T-cell (primary cell): ENCODE measurements at places on chromosomes 6 and 20.

- peaks cover 15% of the 10 kb centered on the region for H3K4me1 ChIP-seq
- H3K27me3 ChIP-seq, result no peaks in the 10 kb centered on the region
- no peaks in the 10 kb centered on the region for H3K36me3 ChIP-seq
- H3K4me3 ChIP-seq, result peak overlapping the region; percentile 23
- peak; percentile 6 for DNase-seq
These were observed 29.9 kb upstream of the PRDM1 start for GRCh38 chr6:106056060-106056745.

DNA sequence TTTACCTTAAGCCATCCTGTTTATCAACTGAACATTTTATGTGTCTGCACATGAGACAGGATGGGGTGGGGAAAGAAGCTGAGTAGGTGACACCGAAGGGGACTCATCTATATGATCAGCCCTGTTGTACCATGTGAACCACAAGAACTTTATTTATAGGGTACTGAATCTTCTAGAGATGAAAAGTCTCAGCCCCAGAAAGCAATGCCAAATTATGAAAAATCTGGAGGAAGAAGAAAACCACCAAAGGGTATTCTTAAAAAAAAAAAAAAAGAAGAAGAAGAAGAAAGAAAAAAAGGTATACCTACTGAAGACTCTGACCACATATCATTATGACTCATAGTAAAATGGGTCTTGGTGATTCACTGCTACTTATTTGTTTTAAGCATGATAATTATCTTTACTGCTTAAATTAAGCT is 39.8 kb upstream of the HBS1L start:
- no peak overlapping the region for H3K4me3 ChIP-seq
- no peaks in the 10 kb centered on the region for H3K27me3 ChIP-seq
- no peaks in the 10 kb centered on the region for H3K36me3 ChIP-seq
- peaks cover 21% of the 10 kb centered on the region for H3K4me1 ChIP-seq
- DNase-seq, result peak; percentile 43
- peak overlapping the region; percentile 57 for H3K27ac ChIP-seq

GRCh38 chr20:2292416-2293110 is 3.2 kb upstream of the TGM3 start:
- DNase-seq, result no peak
- no peaks in the 10 kb centered on the region for H3K4me1 ChIP-seq
- no peaks in the 10 kb centered on the region for H3K36me3 ChIP-seq
- no peak overlapping the region for H3K4me3 ChIP-seq

GRCh38 chr6:146673069-146673468 is 74.3 kb downstream of the ADGB start:
- no peaks in the 10 kb centered on the region for H3K36me3 ChIP-seq
- no peak for DNase-seq
- no peaks in the 10 kb centered on the region for H3K4me1 ChIP-seq
- H3K27ac ChIP-seq, result no peak overlapping the region
- no peak overlapping the region for H3K4me3 ChIP-seq
- H3K27me3 ChIP-seq, result no peaks in the 10 kb centered on the region

DNA sequence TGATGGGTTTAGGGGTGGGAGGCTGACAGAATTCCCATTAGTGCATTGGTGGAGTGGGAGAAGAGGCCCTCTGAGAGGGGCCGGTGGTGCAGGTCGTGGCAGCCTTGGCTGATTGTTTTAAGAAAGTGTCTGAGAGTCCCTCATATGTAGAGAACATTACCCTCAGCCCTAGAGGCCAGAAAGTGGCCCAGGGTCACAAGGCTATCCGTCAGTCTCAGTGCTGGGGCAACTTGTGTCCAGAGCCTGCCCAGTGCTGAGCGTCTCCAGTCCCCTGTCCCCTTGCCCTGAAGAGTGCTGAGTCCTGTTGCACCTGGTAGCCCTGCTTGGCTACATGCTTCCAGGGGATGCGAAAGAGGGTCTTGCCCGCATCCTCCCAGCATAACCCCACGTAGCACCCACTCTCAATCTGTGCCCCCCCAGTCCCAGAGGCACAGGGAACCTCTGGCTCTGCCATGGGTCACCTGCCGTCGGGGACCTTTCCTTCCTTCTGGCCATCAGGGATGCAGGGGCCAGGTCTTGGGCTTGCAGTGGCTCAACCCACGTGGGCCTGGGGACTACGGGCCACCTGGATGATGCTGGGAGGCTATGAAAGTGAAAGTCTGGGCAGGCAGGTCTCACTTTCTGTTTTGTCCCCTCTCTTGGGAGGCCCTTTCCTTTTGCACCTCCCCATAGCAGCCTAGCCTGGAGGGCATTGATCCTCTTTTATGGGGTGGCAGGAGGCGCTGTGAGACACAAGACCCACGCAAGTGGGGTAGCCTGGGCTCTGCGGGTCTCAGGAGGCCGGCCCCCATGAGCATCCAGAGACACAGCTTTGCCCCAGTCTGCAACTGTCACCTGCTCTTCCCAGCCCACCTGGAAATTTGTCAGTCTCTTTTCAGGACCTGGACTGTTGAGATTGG is 12.2 kb downstream of the DUSP15 start:
- no peaks in the 10 kb centered on the region for H3K27me3 ChIP-seq
- no peak for DNase-seq
- no peak overlapping the region for H3K27ac ChIP-seq
- no peaks in the 10 kb centered on the region for H3K36me3 ChIP-seq
- no peak overlapping the region for H3K4me3 ChIP-seq

DNA sequence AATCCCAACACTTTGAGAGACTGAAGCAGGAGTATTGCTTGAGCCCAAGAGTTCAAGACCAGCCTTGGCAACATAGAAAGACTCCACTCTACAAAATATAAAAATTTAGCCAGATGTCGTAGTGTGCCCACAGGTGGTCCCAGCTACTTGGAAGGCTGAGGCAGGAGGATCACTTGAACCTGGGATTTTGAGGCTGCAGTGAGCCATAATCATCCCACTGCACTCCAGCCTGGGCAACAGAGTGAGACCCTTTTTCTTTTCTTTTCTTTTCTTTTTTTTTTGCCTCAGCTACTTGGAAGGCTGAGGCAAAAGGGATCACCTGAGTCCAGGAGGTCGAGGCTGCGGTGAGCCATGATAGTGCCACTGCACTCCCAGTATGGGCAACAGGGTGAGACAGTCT is 17.9 kb downstream of the FASTKD5 start:
- DNase-seq, result no peak
- H3K4me1 ChIP-seq, result no peaks in the 10 kb centered on the region
- H3K27ac ChIP-seq, result no peak overlapping the region
- H3K36me3 ChIP-seq, result peaks cover 5% of the 10 kb centered on the region

DNA sequence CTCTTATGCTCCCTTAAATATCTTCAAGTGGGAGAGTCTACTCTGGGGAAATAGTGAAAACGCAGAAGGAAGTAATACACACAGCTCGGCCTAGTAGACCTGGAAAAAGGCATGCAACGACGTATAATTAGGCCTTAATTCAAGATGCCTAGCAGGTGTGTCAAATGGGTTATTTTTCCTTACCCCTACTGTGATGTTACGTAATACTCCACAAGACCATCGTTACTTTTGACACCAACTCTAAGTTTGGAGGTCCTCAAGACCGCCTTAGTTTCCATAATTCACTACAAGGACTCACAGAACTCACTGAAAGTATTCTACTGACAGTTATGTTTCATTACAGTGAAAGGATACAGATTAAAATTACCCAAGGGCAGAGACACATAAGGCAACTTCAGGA is 1024.3 kb upstream of the MAP3K7 start:
- no peaks in the 10 kb centered on the region for H3K27me3 ChIP-seq
- no peaks in the 10 kb centered on the region for H3K36me3 ChIP-seq
- no peaks in the 10 kb centered on the region for H3K4me1 ChIP-seq
- H3K4me3 ChIP-seq, result no peak overlapping the region

DNA sequence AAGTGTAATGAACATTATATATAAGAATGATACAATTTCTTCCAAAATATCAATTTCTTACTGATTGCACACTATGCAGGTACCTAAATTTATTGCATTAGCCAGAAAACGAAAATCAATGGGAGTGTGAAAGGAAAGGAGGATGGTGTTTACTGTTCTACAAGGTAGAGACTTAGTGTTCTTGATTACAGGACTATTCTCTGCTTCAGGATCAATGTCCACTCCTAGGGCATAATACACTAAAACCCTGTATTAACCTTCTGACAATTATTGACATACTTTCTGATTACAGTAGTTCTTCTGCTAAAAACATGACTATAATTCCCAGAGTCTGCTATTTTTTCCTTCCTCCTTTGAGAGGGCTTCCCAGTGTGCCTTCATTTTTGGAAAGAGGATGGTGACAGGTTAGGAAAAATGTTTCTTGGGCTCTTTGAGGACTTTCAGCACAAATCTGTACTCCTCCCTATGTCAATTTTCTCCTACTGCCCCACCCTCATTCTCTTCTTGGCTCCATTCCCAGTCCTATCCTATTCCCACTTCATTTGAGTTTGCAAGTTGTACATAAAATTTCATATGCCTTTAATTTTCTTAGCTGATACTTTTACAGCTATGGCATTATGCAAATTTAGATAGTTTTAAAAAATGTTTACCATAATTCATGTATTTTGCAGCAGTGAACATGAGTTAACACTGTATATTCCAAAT is 278.9 kb downstream of the CENPW start:
- no peaks in the 10 kb centered on the region for H3K36me3 ChIP-seq
- no peaks in the 10 kb centered on the region for H3K4me1 ChIP-seq
- H3K4me3 ChIP-seq, result no peak overlapping the region
- H3K27ac ChIP-seq, result no peak overlapping the region
- H3K27me3 ChIP-seq, result no peaks in the 10 kb centered on the region
- no peak for DNase-seq

DNA sequence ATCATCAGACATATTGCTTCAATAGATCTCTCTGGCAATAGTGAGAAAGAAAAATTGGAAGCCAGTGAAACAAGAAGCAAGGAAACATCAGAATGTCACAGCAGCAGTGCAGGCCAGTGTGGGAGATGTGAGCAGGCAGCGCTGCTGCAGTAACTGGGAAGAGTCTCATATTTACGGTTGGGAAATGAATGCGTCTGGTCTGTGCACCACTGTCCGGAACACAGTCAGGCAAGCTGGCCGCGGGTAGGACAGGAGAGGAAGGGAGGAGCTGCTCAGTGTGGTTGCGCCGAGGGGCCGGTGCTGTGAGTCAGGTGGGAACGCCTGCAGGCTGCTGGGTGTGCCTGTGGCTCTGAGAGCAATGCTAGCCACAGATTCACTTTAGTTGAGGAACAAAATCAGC is 6.4 kb upstream of the PSMG4 start:
- no peak overlapping the region for H3K4me3 ChIP-seq
- peaks cover 45% of the 10 kb centered on the region for H3K27me3 ChIP-seq
- H3K4me1 ChIP-seq, result no peaks in the 10 kb centered on the region
- no peaks in the 10 kb centered on the region for H3K36me3 ChIP-seq
- H3K27ac ChIP-seq, result no peak overlapping the region
- no peak for DNase-seq

DNA sequence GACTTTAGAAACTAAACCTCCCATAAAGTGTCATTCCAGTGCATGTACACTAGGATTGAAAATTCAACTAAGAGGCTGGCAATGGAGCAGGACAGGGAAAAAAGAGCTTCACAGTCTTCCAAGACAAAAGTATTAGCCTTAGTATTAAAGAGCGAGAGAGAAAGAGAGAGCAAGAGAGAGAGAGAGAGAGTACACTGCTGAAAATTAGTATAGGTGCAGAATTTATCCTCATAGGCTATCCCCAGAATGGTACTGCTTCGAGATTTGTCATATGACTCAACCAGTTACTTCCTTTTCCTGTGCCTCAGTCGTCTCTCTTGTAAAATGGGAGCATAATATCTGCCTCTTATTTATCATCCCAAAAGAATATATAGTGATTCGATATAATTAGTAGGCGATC is 543.2 kb upstream of the JARID2 start:
- H3K27ac ChIP-seq, result no peak overlapping the region
- peaks cover 4% of the 10 kb centered on the region for H3K27me3 ChIP-seq
- H3K4me1 ChIP-seq, result no peaks in the 10 kb centered on the region
- DNase-seq, result no peak
- no peaks in the 10 kb centered on the region for H3K36me3 ChIP-seq

- no peak for DNase-seq
- no peaks in the 10 kb centered on the region for H3K27me3 ChIP-seq
These were observed 86.4 kb downstream of the RSPH3 start for GRCh38 chr6:158913580-158913979.

DNA sequence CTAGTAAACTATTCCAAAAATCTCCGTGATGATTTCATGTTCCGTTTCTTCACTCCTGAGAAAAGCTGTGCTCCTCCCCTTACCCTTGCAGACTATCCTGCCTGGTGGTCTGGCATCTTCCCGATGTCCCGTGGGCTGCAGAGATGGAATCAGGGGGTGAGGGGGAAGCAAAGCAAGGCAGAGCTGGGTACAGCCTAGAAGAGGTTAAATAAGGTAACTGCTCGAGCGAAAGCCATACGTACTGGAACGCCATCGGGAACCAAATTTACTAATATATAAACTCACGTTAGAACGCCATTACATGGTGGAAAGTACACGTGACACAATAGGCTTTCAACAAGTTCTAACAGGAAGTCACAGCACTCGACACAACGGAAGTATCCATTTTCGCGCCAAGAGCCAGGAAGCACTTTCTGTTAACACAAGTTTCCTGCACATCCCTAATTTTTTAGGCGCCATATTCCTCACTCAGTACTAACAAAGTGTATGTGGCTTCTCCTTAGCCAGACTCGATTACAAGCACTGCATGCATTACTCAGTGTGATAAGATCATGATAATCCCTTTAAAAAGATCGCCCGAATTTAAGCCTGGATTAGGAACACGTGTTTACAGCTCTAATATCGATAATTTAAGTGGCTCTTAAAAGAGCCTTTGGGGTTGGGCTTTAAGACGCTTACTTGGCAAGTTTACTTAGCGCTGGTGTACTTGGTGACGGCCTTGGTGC is 101.6 kb upstream of the PRSS16 start:
- peak; percentile 70 for DNase-seq
- peaks cover 29% of the 10 kb centered on the region for H3K4me1 ChIP-seq
- H3K36me3 ChIP-seq, result no peaks in the 10 kb centered on the region
- peak overlapping the region; percentile 91 for H3K27ac ChIP-seq
- H3K4me3 ChIP-seq, result peak overlapping the region; percentile 77

GRCh38 chr6:74597266-74597665 is 608.6 kb downstream of the COL12A1 start:
- H3K27me3 ChIP-seq, result no peaks in the 10 kb centered on the region
- no peaks in the 10 kb centered on the region for H3K4me1 ChIP-seq
- no peak overlapping the region for H3K27ac ChIP-seq
- H3K36me3 ChIP-seq, result no peaks in the 10 kb centered on the region
- DNase-seq, result no peak
- no peak overlapping the region for H3K4me3 ChIP-seq

- H3K36me3 ChIP-seq, result no peaks in the 10 kb centered on the region
- peaks cover 4% of the 10 kb centered on the region for H3K4me1 ChIP-seq
- H3K27ac ChIP-seq, result no peak overlapping the region
- DNase-seq, result peak; percentile 41
- no peaks in the 10 kb centered on the region for H3K27me3 ChIP-seq
These were observed 13.2 kb upstream of the TFB1M start for GRCh38 chr6:155327326-155328073.

- H3K4me3 ChIP-seq, result no peak overlapping the region
- H3K4me1 ChIP-seq, result peaks cover 9% of the 10 kb centered on the region
- H3K36me3 ChIP-seq, result no peaks in the 10 kb centered on the region
- H3K27me3 ChIP-seq, result peaks cover 16% of the 10 kb centered on the region
These were observed 3.0 kb downstream of the CCN2 start for GRCh38 chr6:131947986-131948661.

GRCh38 chr20:16476032-16476431 is 97.2 kb downstream of the KIF16B start:
- no peak overlapping the region for H3K27ac ChIP-seq
- no peaks in the 10 kb centered on the region for H3K27me3 ChIP-seq
- no peaks in the 10 kb centered on the region for H3K36me3 ChIP-seq
- no peak for DNase-seq

- H3K4me3 ChIP-seq, result no peak overlapping the region
- H3K4me1 ChIP-seq, result no peaks in the 10 kb centered on the region
- no peak for DNase-seq
- no peak overlapping the region for H3K27ac ChIP-seq
These were observed 311.7 kb downstream of the CBLN4 start for GRCh38 chr20:55693641-55694040.
